Posterior vena cava (tissue), 2 donors: ENCODE measurements at places on chromosomes 1 and 21. TPM values are rescaled to one million over a fixed set of nuclear protein-coding genes. Genes with fewer than 3 reads are reported as not detected.

DNA sequence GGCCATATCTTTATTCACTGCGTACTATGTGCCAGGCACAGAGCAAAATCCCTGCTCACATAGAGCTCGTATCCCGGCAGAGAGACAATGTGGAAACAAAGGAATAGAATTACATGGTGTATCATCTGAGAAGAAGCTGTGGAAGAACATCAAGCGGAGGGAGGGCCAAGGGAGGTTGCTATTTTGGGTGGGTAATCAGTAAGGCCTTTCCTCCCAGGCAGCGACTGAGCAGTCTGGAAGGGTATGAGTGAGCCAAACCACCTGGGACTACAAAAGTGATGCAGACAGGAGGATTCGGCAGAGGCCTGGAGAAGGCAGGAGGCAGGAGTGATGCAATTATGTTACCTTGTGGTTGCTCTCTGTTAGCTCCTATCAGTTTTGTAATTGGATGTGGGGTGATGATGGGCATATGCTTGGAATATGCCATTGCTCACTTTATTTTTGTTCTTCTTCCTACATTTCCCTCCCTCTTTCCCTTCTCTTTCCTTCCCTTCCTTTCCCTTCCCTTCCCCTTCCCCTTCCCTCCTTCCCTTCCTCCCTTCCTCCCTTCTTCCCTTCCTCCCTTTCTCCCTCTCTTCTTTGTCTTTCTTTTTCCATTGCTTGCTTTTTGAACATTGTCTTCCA lies 172.9 kb downstream of the DISC1 start:
- DNase-seq = no peak

Gene LCE3E
- not detected for total RNA-seq

GRCh38 chr1:108829498-108829916 lies 27.4 kb downstream of the AKNAD1 start:
- no peak for DNase-seq

Gene FCGR3B
- total RNA-seq = 9.3 TPM

- no peak for DNase-seq
Measured at GRCh38 chr1:244010703-244011123, 40.4 kb upstream of the ZBTB18 start.

- DNase-seq = no peak
Measured at GRCh38 chr1:207024202-207025145, 8.1 kb downstream of the C1orf116 start.

GRCh38 chr1:209199822-209200221 lies 383.7 kb upstream of the CAMK1G start:
- no peak for DNase-seq

GRCh38 chr1:68049941-68050878 lies at the start of gene DIRAS3:
TSS of gene DIRAS3 (minus strand) at chr1:68050627. CDS start at chr1:68047297, 3,330 bp downstream.
- no peak for DNase-seq

DNA sequence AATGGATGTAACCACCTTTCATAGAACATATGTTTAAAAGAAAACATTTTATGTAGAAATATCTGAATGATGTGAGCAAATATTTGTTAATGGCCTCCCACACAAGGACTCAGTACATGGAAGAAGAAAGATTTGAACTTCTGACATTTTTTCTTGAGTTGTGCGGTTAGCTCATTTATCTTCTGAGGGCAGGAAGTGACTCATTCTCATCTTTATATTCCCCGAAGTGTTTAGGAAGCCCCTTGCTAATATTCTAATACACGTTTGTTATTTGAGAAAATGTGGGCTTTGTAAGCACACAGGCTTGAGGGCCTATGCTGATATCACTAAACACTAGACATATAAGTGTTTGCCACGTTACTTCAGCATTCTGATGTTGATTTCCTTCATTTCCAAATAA lies 392.5 kb upstream of the PTBP2 start:
- no peak for DNase-seq

DNA sequence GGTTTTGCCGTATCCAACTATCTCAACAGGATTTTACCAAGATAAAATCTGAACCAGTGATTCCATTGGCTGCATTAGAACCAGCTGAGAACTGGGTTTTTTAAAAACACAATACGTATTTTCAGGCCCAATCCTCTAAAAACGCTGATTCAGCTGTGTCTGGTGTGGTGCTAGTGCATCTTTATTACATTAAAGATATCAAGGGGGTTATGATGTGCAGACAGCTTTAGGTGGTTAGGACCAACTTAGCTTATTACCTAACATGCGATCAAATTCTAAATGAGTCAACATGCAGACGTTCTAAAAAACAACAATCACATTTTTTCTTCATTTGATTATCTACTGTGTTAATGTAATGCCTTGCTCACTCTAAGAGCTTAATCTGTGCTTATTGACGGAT lies 32.0 kb upstream of the EXO1 start:
- no peak for DNase-seq

Gene CD1E
- not detected for total RNA-seq

DNA sequence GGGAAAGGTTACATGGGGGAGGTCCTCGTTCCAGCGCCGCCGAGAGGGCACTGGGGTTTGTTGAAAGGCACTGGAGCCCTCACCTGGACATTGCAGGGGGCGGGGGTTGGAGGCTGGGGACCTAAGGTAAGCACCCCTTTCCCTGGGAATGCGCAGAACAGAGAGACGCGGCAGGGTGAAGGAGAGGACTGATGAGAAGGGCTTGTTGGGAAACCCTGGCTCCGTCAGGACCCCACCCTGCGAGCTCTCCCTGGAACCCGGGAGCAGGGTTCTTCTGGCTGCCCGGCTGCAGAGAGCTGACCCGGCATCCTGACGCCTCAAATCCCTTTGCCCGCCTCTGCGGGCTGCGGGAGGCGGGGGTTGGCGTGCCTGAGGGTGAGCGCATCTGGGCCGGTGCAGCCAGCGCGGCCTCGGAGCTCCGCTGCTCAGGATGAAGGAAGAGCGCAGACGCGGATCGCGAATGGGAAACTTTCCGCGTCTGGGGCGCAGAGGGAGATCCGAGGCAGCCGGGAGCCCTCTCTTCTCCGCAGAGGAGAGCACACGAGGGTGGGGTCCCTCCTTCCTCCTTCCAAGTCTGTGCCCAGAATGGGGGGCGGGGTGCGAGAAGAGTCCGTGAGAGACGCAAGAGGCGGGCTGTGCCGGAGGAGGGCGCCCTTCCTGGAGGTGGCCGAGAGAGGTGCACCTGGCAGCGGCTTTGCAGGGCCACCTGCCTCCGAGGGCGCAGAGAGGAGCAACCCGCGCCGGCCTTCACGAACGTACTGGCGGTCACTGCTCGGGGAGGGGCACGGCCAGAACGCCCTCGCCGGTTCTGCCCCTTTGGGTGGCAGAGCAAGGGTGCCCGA lies 2.4 kb downstream of the IGSF21 start:
- peak; percentile 86 for DNase-seq
